ENCODE measurements at places on chromosomes 2 and 18. TPM values are rescaled to one million over a fixed set of nuclear protein-coding genes. Genes with fewer than 3 reads are reported as not detected.

DNA sequence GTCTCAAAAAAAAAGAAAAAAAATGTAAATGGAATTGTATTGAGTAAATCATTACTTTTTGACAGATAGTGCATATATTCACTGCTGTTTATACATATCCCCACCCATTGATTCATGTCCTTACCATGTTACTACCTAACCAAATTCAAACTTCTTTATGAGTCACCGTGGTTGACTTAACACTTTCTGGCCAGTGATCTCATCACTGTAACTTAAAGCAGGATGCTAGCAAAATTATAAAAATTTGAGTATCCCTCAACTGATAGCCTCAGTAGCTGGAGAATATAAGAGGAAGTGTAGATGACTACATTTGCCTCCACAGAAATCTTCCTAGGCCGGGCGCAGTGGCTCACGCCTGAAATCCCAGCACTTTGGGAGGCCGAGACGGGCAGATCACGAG lies 13.4 kb downstream of the CNOT9 start:
- DNase-seq = no peak

BMPR2 gene
- 48.0 TPM for polyA plus RNA-seq

DNA sequence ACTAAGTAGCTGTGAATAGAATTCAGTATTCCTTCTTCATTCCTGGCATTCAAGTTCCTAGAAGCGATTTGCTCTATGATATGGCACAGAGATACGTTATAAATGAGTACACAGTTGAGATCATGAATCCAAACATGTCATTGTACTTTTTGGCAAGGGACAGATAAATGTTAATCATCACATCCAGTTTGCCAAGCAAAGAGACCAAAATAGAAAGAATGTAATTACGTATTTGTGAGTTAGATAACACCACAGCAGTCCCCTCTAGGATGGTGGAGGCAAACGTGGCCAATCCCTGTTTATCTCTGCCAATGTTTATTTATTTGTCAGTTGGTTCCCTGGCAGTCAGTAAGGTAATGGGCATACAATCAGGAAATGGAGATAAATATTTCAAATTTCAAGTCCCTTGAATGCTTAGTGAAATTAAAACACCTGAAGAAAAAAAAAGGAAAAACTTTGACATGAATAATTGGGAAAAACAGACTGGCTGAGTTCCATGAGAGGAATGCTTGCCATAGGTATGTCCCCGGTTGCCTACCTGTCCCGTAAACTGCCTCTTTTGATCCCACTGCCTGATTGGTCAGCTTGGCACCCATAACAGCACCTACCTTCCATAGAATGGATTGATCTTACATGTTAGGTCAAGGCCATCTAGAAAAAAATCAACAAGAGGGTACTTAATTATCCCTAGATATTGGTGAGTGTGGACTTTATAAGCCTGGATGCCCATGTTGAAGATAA lies 451.1 kb upstream of the NETO1 start:
- DNase-seq = no peak

- DNase-seq = no peak
These were observed 88.6 kb downstream of the SCN3A start for GRCh38 chr2:165115258-165115657.

DNA sequence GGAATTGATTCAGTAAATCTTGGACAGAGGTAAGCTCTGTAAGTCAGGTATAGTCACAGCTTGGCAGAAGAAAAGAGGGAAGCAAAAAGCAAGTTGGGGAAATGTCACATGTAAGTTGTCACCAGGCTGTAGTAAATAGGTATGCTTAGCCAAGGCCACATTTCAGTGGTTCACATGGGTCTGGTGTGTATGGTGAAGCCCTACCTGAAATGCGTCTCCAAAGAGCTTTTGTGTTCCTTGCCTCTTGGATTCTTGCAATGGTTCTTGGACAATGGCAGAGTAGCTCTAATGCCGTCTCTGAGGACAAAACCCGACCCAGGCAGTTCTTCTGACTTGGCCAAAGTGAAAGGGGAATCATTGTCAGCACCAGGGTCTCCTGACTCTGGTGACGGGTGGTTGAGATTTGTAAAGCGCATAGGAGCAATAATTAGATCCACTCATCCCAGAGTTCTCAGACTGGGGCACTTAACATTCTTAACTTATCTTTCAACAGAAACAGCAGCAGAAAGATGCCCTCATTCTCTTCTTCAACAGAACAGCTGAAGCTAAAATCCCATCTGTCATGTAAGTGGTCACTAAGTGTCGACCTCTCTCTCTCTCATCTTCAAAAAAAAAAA lies 34.4 kb upstream of the RPL37A start:
- no peak for DNase-seq
